ENCODE measurements at places on chromosomes 5 and 9.

- DNase-seq: no peak
Measured at GRCh38 chr5:148816357-148816756, 10.1 kb upstream of the ADRB2 start.

- no peak for DNase-seq
Measured at GRCh38 chr9:119500072-119500771, 131.0 kb upstream of the BRINP1 start.

GRCh38 chr9:26947736-26948135, 694 bp upstream of the PLAA start:
- no peak for DNase-seq

DNA sequence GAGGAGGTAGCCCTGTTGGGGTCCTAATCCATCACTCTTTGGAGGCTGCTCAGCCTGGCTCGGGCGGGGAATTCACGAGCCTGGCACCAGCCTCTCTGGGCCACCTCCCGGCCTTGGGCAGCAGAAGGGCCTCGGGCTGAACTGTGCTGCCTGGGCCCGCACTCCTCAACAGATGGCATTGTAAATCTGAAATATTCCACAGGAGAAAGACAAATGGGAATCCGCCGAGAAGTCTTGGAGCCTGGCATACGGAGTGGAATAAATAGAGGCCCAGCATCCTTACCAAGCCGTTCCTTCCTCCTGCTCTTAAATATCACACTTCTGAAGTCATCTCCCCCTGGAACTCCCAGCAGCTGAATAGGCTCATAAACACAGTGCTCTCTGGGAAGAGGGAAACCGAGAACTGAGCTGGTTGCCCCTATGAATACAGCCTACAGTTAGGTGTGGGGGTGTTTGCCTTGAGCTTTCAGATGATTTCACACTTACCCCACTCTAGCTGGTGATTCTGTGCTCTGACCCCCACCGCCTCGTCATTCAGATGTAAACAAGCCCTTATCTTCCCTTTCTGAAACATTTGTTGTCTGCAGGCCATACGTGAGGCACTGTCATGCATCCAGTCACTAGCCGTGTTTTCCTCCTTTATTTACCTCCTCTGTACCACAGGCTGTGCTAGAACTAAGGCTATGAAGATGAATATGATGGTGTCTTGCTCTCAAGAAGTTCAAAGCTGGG, 455.0 kb upstream of the CLINT1 start:
- no peak for DNase-seq

DNA sequence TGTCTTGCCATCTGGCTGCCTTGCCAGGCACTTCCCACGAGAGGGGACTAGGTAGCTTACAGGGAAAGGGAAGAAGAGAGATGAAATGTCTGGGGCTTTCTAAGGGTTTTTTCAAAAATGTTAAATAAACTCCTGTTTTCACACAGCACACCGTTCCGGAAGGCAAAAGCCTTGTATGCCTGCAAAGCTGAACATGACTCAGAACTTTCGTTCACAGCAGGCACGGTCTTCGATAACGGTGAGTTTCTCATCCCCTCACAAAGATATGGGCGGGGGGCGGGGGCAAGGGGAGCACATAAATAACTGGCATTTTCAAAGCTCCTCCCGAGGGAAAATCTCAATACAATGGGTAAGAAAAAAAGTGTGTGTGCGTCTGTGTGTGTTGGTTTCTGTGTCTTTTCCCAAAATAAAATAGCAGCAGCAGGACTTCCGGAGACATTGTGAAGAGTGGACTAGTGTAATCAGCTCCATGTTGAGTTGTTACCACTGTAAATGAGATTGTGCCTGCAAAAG, 189.6 kb downstream of the NR3C1 start:
- no peak for DNase-seq

- no peak for DNase-seq
Measured at GRCh38 chr9:117088140-117088539, 326.7 kb downstream of the ASTN2 start.

- no peak for DNase-seq
Measured at GRCh38 chr9:81410201-81410600, 279.1 kb downstream of the TLE1 start.

DNA sequence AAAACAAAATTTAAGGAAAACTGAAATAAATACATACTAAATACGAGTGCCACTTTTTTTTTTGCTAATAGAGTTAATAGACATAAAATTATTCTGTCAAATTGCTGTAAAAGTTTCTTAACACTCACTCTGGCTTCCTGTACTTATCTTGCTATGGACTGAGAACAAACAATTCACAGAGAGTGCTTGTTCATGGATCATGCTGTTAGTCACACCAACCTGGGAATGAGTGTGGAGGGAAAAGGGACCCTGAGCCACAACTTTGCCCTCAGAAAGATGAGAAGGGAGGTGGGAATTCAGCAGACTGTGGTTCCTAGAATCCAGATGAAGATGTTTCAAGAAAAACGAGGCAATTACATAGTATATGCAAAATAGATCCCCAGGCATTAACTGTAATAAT, 246.9 kb downstream of the FBXL7 start:
- DNase-seq: no peak

GRCh38 chr9:109118808-109119438, 824 bp downstream of the TMEM245 start:
- DNase-seq: no peak

GRCh38 chr5:152595405-152595804, 190.3 kb upstream of the NMUR2 start:
- DNase-seq: no peak

DNA sequence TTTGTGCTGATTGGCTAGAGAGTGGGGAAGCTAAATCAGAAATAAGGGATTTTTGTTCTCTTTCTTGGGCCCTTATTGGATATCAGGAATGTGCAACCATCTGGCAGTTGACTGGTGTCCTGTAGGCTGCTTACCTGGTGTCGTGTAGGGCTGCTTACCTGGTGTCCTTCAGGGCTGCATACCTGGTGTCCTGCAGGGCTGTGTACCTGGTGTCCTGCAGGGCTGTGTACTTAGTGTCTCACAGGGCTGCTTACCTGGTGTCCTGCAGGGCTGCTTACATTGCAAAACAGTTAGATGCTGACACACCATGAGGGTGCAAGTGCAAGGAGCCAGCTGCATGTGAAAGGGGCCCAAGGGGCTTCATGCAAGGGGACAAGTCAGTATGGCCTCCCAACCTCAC, 249.3 kb downstream of the ICE1 start:
- no peak for DNase-seq
